ENCODE measurements at places on chromosomes 3 and 15. TPM values are rescaled to one million over a fixed set of nuclear protein-coding genes. Genes with fewer than 3 reads are reported as not detected.

Gene PRKCD
- total RNA-seq: 14.1 TPM

Gene CHST13
- total RNA-seq: not detected

GRCh38 chr15:95284933-95285421, 1045.5 kb upstream of the NR2F2 start:
- H3K4me3 ChIP-seq: no peak overlapping the region
- H3K27ac ChIP-seq: no peak overlapping the region
- no peaks in the 10 kb centered on the region for H3K36me3 ChIP-seq
- H3K27me3 ChIP-seq: no peaks in the 10 kb centered on the region
- H3K4me1 ChIP-seq: no peaks in the 10 kb centered on the region
- DNase-seq: no peak

GRCh38 chr15:101048581-101049030, 129.4 kb downstream of the LRRK1 start:
- no peak overlapping the region for H3K4me3 ChIP-seq
- no peak overlapping the region for H3K27ac ChIP-seq
- no peaks in the 10 kb centered on the region for H3K4me1 ChIP-seq
- DNase-seq: no peak

DNA sequence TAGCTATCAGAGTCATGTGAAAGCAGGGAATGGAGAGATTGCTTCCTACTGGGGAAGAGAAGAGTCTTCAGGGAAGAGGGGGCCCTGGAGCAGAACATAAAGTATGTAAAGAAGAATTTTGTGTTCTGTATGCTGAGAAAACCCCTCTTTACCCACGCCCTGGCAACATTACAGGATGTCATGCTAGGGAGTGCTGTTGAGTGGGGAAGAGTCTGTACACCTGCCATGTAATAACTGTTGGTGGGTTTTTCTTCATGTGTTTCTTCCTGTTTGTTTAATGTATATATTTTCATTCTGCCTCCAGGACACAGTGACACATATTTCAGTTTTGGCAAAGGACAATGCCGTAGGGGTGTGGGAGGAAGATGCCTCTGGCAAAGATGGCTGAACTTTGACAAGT, 122.8 kb upstream of the LPP start:
- peaks cover 8% of the 10 kb centered on the region for H3K4me1 ChIP-seq
- DNase-seq: no peak
- H3K27ac ChIP-seq: no peak overlapping the region

DNA sequence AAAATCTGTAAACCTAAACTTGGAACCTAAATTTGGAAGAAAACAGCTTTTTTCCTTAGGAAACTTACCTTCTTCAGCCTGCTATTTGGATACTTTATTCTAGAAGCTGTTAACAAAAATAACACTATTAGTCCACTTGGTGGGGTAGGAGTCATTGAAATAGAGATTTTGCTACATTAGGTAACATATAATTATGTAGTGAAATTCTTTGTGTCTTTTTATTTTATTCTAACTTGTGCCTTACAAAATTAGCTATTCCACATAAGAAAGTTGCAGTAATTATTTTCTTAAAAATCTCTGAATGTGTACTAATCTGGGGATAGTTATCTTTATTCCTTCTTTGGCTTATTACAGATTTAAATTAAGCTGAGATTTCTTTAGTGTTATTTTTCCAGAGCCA, 360.4 kb upstream of the ROBO2 start:
- DNase-seq: no peak
- no peaks in the 10 kb centered on the region for H3K4me1 ChIP-seq
- H3K27ac ChIP-seq: no peak overlapping the region

- no peak for DNase-seq
- no peak overlapping the region for H3K27ac ChIP-seq
- H3K36me3 ChIP-seq: no peaks in the 10 kb centered on the region
- H3K4me1 ChIP-seq: no peaks in the 10 kb centered on the region
- no peak overlapping the region for H3K4me3 ChIP-seq
Observed at GRCh38 chr15:48623456-48623855, 22.1 kb downstream of the FBN1 start.

- H3K36me3 ChIP-seq: peaks cover 5% of the 10 kb centered on the region
- no peak for DNase-seq
- H3K27ac ChIP-seq: peak overlapping the region; percentile 75
- H3K4me3 ChIP-seq: no peak overlapping the region
- H3K27me3 ChIP-seq: no peaks in the 10 kb centered on the region
Observed at GRCh38 chr15:78002996-78003395, 74.5 kb downstream of the TBC1D2B start.

- peak overlapping the region; percentile 84 for H3K27ac ChIP-seq
- peaks cover 8% of the 10 kb centered on the region for H3K36me3 ChIP-seq
- no peak overlapping the region for H3K4me3 ChIP-seq
- no peaks in the 10 kb centered on the region for H3K27me3 ChIP-seq
- peaks cover 62% of the 10 kb centered on the region for H3K4me1 ChIP-seq
- DNase-seq: no peak
Observed at GRCh38 chr15:78057803-78058202, 19.7 kb downstream of the TBC1D2B start.

DNA sequence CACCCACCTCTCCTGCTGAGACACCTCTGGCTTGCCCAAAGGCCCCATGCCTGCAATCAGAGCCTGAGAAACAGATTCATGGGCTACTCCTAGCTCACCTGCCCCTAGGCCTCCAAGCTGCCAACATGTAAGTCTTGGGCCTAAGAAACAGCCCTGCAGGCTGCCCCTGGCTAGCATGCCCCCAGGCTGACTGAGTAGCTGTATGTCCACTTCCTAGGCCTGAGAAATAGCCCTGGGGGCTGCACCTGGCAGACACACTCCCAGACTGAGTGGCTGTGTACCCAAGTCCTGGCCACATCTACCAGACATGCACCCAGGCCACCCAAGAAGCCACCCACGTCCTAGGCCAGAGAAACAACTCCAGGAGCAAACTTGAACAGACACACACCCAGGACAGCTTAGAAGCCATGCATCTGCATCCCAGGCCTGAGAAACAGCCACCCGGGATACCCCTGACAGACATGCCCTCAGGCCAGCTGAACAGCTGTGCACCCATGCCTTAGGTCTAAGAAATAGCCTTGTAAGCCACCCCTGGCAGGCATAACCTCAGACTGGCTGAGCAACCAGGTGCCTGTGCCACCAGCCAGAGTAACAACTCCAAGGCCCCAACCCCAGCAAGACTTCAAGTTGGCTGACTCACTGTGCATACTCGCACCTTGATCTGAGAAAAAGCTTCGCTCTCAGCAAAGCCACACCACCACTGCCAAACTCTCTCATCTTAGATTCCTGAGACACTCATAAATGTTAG, 12.0 kb upstream of the NRG4 start:
- peak; percentile 74 for DNase-seq
- H3K27me3 ChIP-seq: no peaks in the 10 kb centered on the region

DNA sequence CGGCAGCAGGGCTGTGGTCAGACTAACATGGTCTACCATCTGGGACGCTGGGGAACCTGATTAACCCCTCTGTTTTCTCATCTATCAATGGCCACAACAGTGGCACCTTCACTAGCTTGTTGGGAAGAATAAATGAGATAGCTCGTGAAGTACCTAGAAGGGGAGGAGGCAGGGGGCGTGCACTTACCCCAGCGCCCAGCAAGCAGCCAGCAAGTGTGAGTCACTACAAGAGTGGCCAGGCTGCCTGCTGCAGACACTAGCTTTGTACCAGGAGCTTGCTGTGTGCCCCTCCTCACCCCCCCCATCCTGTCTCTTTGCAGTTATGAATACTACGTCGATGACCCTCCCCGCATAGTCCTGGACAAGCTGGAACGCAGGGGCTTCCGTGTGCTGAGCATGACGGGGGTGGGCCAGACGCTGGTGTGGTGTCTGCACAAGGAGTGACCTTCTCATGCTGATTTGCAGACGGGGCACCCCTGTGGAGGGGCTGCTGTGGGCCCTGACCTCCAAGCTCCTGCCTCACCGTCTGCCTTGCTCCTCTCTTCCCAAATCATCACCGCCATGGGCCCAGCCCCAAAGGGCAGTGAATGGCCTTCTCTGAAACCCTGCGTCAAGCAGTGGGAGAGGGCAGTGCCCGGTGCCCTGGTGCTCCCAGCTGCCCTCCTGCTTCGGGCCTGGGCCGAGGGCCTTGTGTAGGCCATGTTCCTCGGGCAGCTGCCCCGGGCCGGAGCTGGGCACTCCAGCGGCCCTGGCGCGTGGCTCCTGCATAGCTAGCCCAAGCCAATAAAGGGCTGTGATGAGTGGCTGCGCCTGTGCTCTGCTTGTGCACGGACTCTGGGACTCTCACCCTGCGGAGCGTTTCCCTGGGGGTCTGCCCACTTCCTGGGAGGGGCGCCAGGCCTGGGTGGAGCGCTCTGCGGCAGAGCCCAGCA, 2.6 kb upstream of the C15orf62 start:
- DNase-seq: no peak
- H3K4me1 ChIP-seq: peaks cover 9% of the 10 kb centered on the region
- H3K4me3 ChIP-seq: no peak overlapping the region
- no peak overlapping the region for H3K27ac ChIP-seq

DNA sequence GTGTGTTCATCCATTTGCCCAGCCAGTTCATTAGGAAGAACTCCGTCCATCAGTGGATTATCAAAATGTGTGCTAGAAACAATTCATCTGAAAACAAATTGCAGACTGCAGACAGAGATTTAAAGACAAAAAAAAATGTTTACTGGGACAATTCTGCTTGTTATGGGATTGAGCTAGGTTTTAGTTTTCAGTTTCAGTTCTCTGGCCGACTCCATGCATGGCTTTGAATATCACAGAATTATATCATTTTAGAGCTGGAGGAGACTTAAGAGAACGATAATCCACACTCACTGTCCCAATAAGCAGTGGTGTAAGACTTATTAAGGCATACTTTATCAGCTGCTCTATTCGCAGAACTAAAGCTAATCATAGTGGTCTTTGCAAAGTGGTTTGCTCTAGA, 51.1 kb downstream of the TFG start:
- H3K27me3 ChIP-seq: no peaks in the 10 kb centered on the region
- H3K4me1 ChIP-seq: no peaks in the 10 kb centered on the region
- H3K4me3 ChIP-seq: no peak overlapping the region
- H3K36me3 ChIP-seq: no peaks in the 10 kb centered on the region
- H3K27ac ChIP-seq: no peak overlapping the region

GRCh38 chr15:89101302-89102193, 13.3 kb downstream of the ABHD2 start:
- peaks cover 3% of the 10 kb centered on the region for H3K36me3 ChIP-seq
- peak; percentile 76 for DNase-seq
- H3K4me1 ChIP-seq: peaks cover 55% of the 10 kb centered on the region
- no peaks in the 10 kb centered on the region for H3K27me3 ChIP-seq
- H3K4me3 ChIP-seq: no peak overlapping the region

Gene SI
- not detected for total RNA-seq

Measured in pancreas (tissue), 10 donors.